ENCODE measurements at places on chromosomes 4 and X.

DNA sequence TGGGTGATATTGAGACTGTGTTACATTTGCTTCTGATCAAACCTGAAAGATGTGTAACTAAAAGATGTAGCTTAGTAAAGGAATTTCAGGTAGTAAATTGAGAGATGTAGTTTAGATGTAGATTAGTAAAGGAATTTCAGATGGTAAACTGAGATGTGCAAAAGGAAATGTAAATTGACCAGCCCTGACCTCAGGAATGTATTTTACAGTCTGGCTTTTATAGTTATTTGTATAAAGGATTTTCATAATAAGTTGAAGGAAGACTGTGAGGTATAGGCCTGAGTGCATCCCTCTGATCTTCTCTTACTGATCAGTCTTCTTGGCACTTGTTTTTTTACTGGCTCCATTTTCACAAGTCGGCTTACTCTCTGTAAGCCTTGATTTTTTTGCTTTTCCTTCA, 3.2 kb downstream of the KLHL2 start:
- no peak for DNase-seq

- DNase-seq = no peak
Observed at GRCh38 chr4:79823148-79823763, 249.8 kb downstream of the ANTXR2 start.

GRCh38 chr4:156870131-156870530, 101.5 kb downstream of the PDGFC start:
- no peak for DNase-seq

GRCh38 chr4:110049951-110050925, 137.6 kb downstream of the EGF start:
- DNase-seq = peak; percentile 34

DNA sequence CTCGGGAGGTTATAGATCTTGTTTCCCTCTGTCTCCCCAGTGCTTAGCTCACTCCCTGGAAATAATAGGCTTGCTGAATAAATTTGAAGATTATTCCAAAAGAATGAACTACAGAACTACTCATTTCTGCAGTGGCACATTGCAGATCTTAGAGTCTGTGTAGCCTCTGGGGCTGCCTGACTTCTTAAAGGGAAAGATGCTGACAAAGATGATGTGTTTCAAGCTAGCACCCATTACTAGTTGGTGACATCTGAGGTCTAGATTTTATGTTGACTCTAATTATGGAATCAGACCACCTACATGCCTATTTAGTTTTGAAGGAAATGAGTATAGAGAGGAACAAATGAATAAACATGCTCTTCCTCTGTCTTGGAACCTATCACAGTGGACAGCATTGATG, 123.7 kb upstream of the KCNIP4 start:
- no peak for DNase-seq

DNA sequence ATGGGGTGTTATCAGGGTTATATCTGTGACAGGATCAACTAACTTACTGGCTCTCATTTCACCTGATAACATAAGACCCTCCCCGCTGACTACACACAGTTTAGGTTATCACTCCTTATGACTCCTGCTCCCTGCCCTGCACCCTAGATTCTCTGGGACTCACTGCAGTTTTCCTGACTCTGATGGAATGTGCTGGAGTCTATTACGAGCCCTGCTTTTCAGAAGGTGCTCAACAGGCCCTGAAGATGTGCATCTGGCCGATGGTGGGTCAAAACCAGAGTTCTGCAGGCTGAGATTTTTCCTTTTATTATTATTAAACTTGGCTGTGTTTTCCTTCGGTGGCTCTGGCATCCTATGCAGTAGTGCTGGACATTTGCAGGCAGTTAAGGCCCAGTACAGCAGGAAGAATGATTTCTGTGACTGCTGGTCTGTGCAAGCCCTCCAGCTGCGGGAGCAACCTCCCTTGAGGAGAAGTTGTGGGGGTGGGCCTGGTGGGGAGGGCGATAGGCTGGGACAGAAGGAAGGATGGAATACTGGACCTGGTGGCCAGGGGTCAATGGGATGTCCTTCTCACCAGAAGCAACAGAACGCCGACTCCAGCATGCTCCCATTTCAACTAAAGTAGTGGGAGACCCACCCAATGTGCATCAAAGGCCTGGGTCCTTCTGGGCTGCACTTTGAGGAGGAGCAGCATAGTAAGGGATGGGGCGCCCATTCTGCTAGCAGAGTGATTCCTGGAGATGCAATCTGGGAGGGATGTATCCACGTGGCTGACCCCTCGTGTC, 11.0 kb downstream of the SOD3 start:
- no peak for DNase-seq
